ENCODE measurements at places on chromosomes 5 and 9. TPM values are rescaled to one million over a fixed set of nuclear protein-coding genes. Genes with fewer than 3 reads are reported as not detected.

Gene STPG3
- not detected for total RNA-seq

DNA sequence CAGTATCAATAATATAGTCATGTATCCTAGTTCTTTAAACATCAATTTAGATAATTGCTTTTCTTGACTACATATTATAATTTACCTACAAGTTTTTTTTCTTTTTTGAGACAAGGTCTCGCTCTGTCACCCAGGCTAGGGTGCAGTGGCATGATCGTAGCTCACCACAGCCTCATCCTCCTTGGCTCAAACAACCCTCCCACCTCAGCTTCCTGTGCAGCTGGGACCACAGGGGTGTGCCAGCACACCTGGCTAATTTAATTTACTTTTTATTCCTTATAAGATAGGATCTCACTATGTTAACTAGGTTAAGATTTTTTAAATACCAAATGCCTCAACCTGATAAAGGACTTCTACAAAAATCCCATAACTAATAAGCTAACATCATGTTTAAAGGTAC, 21.1 kb downstream of the UIMC1 start:
- peak overlapping the region; percentile 42 for H3K27ac ChIP-seq
- H3K4me1 ChIP-seq: peaks cover 28% of the 10 kb centered on the region
- DNase-seq: peak; percentile 40

GRCh38 chr9:78830301-78830700, 533.4 kb downstream of the PSAT1 start:
- no peak overlapping the region for H3K4me3 ChIP-seq
- H3K36me3 ChIP-seq: no peaks in the 10 kb centered on the region
- H3K4me1 ChIP-seq: no peaks in the 10 kb centered on the region
- H3K27me3 ChIP-seq: no peaks in the 10 kb centered on the region

GRCh38 chr9:123695386-123695785, 234.5 kb downstream of the DENND1A start:
- DNase-seq: no peak
- H3K36me3 ChIP-seq: peaks cover 6% of the 10 kb centered on the region
- no peaks in the 10 kb centered on the region for H3K27me3 ChIP-seq
- no peak overlapping the region for H3K27ac ChIP-seq
- no peak overlapping the region for H3K4me3 ChIP-seq

Gene CCL27
- total RNA-seq: not detected

Gene SLC4A9
- total RNA-seq: 0.26 TPM

Gene KYAT1
- 15.9 TPM for total RNA-seq

GRCh38 chr9:41229408-41230401, 40.6 kb upstream of the ZNG1F start:
- no peak overlapping the region for H3K4me3 ChIP-seq
- no peak for DNase-seq
- no peak overlapping the region for H3K27ac ChIP-seq

- no peaks in the 10 kb centered on the region for H3K4me1 ChIP-seq
- H3K36me3 ChIP-seq: peaks cover 2% of the 10 kb centered on the region
- H3K27ac ChIP-seq: no peak overlapping the region
- no peak overlapping the region for H3K4me3 ChIP-seq
- H3K27me3 ChIP-seq: no peaks in the 10 kb centered on the region
These were observed 31.5 kb upstream of the MYORG start for GRCh38 chr9:34408173-34408572.

- no peak overlapping the region for H3K4me3 ChIP-seq
- peaks cover 16% of the 10 kb centered on the region for H3K4me1 ChIP-seq
- no peaks in the 10 kb centered on the region for H3K27me3 ChIP-seq
- DNase-seq: peak; percentile 63
- peak overlapping the region; percentile 65 for H3K27ac ChIP-seq
These were observed 23.2 kb downstream of the SLC46A2 start for GRCh38 chr9:112867275-112867991.

Gene RASEF
- total RNA-seq: not detected

- DNase-seq: no peak
- H3K27me3 ChIP-seq: no peaks in the 10 kb centered on the region
- no peak overlapping the region for H3K27ac ChIP-seq
These were observed 66.6 kb downstream of the ANGPTL2 start for GRCh38 chr9:127055745-127056402.

Gene CENPH
- total RNA-seq: 80.7 TPM

DNA sequence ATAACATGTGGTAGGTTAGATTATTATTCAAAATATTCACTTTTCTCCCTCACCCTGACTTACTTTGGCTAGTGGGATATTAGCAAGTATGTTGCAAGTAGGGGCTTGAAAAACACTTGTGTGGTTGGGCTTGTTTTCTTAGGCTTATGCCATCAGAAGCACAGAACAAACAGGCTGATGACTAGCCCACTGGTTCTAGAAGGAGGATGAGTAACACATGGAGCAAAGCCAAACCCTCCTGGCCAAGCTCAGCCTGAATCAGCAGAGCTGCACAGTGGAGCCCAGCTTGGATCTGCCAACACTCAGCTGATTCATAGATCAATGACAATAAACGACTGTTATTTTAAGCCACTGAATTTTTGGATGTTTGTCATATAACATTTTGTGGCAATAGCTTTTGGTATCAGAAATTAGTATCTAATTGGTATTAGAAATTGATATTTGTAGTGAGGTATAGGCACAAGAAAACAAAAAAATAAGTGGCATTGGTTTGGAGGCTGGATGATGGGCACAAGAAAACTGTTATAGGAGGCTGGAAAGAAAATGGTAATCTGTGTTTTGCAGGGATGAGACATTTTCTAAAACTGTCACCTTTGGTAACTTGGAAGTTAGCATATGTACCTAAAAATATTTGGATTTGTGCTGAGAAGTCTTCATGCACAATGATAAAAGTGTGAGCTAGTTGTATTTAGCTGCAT, 46.1 kb upstream of the ZBED3 start:
- no peak for DNase-seq
- H3K4me1 ChIP-seq: no peaks in the 10 kb centered on the region
- no peak overlapping the region for H3K27ac ChIP-seq

- no peaks in the 10 kb centered on the region for H3K27me3 ChIP-seq
- DNase-seq: no peak
- H3K4me3 ChIP-seq: no peak overlapping the region
- H3K36me3 ChIP-seq: no peaks in the 10 kb centered on the region
- no peak overlapping the region for H3K27ac ChIP-seq
- peaks cover 18% of the 10 kb centered on the region for H3K4me1 ChIP-seq
These were observed 36.0 kb downstream of the DOCK8 start for GRCh38 chr9:250625-251024.

GRCh38 chr9:16329671-16330113, 540.8 kb downstream of the BNC2 start:
- H3K4me3 ChIP-seq: no peak overlapping the region
- no peak for DNase-seq
- H3K27ac ChIP-seq: no peak overlapping the region
- no peaks in the 10 kb centered on the region for H3K36me3 ChIP-seq
- H3K27me3 ChIP-seq: no peaks in the 10 kb centered on the region

DNA sequence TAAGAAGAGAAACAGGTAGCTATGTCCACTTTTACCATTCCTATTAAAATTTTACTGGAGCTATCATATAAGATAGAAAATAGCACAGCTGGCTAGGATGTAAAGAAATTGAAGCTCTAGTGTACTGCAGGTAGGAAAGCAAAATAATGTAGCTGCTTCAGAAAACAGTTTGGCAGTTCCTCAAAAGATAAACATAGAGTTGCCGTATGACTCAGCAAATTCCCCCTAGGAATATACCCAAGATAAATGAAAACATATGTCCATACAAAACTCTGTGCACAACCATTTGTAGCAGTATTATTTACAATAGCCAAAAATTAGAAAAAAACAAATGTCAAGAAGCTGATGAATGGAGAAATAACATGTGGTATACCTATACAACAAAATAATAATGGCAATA, 64.6 kb upstream of the SHISAL2B start:
- no peak for DNase-seq
- no peak overlapping the region for H3K27ac ChIP-seq
- H3K4me1 ChIP-seq: no peaks in the 10 kb centered on the region
- H3K27me3 ChIP-seq: peaks cover 23% of the 10 kb centered on the region
- no peaks in the 10 kb centered on the region for H3K36me3 ChIP-seq
- H3K4me3 ChIP-seq: no peak overlapping the region

DNA sequence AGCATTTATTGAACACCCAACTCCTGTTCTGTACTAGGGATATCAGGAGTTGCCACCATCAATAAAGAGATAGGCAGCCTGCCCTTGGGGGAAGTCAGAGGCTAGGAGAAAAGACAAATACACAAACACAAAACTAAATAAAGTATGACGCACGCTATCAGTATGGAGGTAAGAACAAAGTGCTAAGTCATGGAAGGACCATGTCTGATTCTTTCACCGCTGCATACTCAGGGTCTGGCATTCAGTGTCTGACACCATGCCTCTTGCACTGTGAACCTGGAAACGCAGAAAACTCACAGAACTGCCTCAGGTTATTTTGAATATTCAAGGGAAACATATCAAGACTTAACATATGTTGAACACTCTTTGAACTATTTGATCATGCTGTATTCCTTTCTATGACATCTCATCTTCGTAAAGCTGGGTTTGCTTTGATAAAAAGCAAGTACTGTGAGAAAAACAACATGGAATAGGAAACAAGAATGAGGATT, 65.3 kb downstream of the ADAMTSL1 start:
- no peaks in the 10 kb centered on the region for H3K4me1 ChIP-seq
- H3K36me3 ChIP-seq: no peaks in the 10 kb centered on the region
- H3K27ac ChIP-seq: no peak overlapping the region
- H3K4me3 ChIP-seq: no peak overlapping the region

DNA sequence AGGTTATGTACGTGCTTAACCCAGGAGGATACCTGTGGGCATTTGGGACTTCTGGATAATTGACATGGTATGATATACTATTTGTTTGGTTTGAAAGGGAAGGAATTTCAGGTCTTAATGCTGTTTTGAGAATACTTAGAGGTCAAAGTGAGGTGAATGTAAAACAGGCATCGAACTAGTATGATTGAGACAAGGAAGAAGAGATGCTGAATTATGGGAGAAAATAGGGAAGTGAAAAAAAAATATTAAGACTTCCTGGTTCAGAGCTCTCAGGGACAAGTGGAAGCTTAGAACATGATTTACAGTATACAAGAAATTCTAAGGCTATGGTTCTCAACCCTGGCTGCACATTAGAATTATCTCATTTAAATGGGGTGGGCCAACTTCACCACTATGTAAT, 115.3 kb downstream of the CD180 start:
- no peaks in the 10 kb centered on the region for H3K27me3 ChIP-seq
- no peak for DNase-seq
- H3K4me3 ChIP-seq: no peak overlapping the region
- H3K36me3 ChIP-seq: no peaks in the 10 kb centered on the region
- H3K27ac ChIP-seq: no peak overlapping the region

GRCh38 chr9:94560237-94560636, 5.4 kb downstream of the PCAT7 start:
- no peak overlapping the region for H3K4me3 ChIP-seq
- no peaks in the 10 kb centered on the region for H3K36me3 ChIP-seq
- H3K4me1 ChIP-seq: no peaks in the 10 kb centered on the region
- DNase-seq: peak; percentile 24
- H3K27ac ChIP-seq: no peak overlapping the region

DNA sequence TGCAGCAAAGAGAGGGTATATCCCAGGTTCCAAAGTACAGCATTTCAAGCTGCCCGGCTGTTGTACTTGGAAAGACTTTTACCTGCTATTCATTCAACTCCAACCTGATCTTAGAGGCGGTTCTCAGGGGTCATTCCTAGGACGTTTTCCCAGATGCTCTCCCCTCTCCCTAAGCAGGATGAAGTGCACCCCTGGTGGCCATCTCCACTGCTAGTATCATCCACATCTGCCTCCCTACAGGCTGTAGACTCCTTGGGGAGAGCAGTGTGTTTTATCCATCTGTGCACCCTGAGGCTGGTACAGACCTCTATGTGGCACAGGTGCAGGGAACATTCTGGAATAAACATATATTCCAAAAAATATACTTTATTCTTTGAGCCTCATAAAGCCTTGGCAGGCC, 56.8 kb downstream of the PTPN3 start:
- H3K36me3 ChIP-seq: no peaks in the 10 kb centered on the region
- peaks cover 15% of the 10 kb centered on the region for H3K4me1 ChIP-seq
- no peak overlapping the region for H3K27ac ChIP-seq
- H3K4me3 ChIP-seq: no peak overlapping the region
- DNase-seq: no peak
- H3K27me3 ChIP-seq: peaks cover 7% of the 10 kb centered on the region

Gene PCDHGB5
- 0.12 TPM for total RNA-seq

Gene RGS7BP
- not detected for total RNA-seq

DNA sequence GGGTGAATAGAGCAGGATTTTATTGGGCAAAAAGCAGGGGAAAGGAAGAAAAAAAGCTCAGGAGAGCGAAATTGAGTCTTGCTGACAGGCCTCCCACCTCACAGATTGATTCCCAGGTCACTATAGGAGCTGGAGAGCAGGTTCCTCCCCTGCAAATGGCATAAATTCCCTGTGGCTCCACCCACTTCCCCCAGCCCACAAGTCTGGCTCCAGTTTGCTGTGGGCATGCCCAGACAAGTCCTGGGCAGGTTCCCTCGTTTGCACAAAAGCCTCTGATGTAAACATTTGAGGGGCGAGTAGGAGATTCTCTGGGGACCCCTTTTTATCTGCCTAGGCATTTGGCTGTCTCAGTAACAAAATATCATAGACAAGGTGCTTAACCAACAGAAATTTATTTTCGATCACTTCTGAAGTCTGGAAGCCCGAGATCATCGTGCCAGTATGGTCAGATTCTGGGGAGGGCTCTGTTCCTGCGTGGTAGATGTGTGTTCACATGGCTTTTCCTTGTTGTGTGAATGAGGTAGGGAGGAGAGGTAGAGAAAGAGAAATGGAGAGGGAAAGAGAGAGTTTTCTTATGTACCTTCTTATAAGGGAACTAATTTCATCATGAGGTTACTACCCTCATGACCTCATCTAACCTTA, 614.5 kb downstream of the MAT2B start:
- no peak overlapping the region for H3K4me3 ChIP-seq
- no peak overlapping the region for H3K27ac ChIP-seq
- no peaks in the 10 kb centered on the region for H3K36me3 ChIP-seq
- H3K27me3 ChIP-seq: no peaks in the 10 kb centered on the region

Gene SPATA31D4
- total RNA-seq: not detected

DNA sequence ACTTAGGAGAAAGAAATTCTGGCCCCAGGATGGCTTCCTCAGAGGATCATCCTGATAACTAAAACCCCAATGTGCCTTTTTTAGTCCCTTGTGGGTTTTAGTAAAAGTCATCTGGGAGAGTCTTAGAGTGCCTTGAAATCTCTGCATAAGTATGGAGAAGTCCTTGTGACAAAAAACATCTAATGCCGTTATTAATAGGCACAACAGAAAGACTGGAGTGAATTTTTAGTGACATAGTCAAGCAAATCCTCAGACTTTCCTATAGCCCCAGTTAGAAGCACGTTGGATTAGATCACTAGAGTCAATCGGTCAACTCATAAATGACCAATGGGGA, 108.2 kb upstream of the MPDZ start:
- H3K27ac ChIP-seq: no peak overlapping the region
- no peaks in the 10 kb centered on the region for H3K36me3 ChIP-seq
- no peak for DNase-seq
- no peaks in the 10 kb centered on the region for H3K4me1 ChIP-seq
- no peak overlapping the region for H3K4me3 ChIP-seq

Gene SPINK5
- not detected for total RNA-seq
